Activated CD8-positive, alpha-beta memory T cell treated with anti-CD3 and anti-CD28 coated beads, Interleukin-2, amount 50 U/mL, for 48 hours (primary cell): ENCODE measurements at places on chromosomes 7 and 10.

DNA sequence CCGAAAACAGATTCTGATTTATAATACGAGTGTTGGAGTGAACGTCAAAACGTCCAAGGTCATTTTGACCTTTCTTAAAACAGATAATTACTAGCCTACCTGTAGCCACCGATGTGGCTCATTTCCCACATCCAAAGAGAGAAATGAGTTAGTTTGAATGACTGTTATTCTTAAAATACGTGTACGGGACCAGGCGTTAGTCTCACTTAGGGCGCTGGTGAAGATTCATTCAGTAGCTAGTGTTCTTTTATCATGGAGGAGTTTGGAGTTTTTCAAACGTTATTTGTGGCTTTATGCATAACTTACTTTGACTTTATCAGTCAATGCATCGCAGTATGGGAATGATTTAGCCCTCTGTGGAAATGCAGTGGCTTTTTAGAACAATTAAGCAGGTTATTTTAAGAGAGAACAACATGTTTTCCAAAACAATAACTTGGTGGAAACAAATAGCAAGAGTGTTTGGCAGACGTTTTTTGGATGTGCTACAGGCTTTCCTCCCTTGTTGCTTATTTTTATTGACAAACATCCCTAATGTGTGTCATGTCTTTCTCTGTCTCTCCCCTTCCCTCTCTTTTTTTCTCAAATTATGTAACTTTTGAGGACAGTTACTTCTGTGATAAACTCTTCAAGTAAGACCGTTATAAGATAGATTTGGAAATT, 1.6 kb downstream of the BICC1 start:
- DNase-seq, result no peak

DNA sequence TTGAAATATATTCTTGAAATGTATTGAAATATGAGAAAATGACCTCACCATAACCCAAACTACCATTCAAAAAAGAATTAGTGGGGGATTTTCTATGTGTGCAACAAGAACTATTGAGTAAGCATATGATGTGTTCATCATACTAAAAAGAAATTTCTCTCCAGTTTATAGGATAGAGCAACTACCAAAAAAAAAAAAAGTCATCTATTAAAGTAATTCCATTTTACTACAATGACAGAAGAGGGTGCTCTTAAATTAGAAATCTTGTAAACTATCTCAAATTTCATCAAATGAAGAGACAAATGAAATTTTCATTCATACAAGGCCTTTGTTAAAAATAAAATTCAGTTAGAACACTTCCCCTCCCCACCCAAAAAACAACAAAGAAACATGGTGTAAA, 195.4 kb upstream of the PLXDC2 start:
- no peak for DNase-seq

GRCh38 chr10:31921031-31921430, 7.6 kb downstream of the ARHGAP12 start:
- no peak for DNase-seq

GRCh38 chr7:100156331-100157068, 2.0 kb downstream of the TRAPPC14 start:
- DNase-seq, result no peak

GRCh38 chr10:72524489-72524888, 101.4 kb downstream of the MICU1 start:
- no peak for DNase-seq

GRCh38 chr7:127845522-127846214, 185.6 kb downstream of the LRRC4 start:
- DNase-seq, result no peak

GRCh38 chr10:73410897-73411296, 3.0 kb downstream of the ANXA7 start:
- no peak for DNase-seq

- DNase-seq, result no peak
Observed at GRCh38 chr10:103616705-103617601, 123.4 kb downstream of the NEURL1 start.

- no peak for DNase-seq
Observed at GRCh38 chr7:37757563-37757962, 74.0 kb downstream of the GPR141 start.

GRCh38 chr7:23020742-23021401, 6.9 kb upstream of the HYCC1 start:
- DNase-seq, result peak; percentile 57

DNA sequence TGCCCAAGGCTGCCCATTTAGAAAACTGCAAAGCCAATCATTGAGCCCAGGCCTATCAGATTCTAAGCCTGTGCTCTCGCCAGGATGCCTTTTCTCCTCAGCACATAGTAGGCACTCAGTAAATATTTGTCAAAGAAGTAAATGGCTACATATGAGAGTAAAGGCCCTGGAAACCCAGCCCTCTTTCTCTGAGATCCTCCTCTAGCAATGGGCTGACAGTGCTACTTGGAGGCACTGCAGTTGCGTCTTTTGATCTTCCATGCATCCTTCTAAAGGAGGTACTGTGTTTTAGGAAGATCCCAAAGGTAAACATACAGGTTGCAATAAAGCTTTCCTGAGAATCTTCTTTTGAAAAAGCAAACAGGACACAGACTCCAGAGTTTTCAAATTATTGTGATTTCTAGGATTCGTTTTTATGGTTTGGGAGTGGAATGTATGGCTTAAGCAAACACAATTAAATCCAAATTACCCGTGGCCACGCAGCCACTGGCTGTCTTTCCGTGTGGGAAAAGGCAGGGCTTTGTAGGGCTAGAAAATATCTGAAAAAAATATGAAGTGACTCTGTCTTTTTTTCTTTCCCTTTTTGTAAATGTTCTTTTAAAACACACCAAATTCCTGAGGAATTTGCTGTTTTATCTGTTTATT, 151.3 kb upstream of the BMPER start:
- no peak for DNase-seq

DNA sequence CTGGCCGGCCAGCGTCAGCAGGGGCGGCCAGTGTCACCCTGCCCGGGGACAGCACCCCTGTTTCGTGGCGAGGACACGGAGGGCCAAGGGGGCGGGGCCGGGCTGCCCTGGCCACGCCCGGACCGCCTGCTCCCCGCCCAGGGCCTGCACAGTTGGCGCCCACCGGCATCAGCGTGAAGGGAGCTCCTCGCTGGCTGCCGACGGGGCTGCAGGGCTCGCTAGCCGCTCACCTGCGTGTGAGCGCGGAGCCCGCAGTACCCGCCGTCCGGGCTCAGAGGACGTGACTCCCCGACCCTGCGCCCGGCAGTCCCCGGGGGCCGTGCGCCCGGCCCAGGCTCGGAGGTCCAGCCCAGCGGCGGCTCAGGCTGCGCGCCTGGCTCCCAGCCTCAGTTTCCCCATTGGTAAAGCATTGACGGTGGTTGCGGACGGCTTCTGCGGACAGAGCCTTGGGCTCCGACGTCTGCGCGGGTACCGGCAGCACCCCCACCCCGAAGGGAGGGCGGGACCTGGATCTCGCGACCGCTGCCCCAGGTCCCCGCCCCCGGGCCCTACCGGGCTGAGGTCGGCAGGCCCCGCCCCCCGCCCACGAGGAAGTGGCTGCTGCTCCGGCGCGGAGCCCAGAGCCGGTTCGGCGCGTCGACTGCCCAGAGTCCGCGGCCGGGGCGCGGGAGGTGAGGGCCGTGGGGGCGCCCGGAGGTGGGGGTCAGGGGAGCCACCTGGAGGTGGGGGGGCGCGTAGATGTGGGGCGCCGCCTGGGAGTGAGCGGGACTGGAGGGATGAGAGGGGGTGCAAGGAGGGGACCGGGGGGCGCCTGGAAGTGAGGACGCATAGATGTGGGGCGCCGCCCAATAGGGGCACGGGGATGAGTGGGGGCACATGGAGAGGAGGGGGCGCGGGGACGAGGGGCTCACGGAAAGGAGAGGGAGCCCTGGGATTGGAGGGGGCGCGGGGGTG, at the start of gene ARPC1B:
Gene ARPC1B, plus strand, starts transcription at position 620 of the 954 bp plus-strand sequence. CDS start 10,985 bp downstream, outside the sequence.
- peak; percentile 92 for DNase-seq
